C1 segment of cervical spinal cord (tissue), 14 donors: ENCODE measurements at places on chromosomes 7 and 10.

DNA sequence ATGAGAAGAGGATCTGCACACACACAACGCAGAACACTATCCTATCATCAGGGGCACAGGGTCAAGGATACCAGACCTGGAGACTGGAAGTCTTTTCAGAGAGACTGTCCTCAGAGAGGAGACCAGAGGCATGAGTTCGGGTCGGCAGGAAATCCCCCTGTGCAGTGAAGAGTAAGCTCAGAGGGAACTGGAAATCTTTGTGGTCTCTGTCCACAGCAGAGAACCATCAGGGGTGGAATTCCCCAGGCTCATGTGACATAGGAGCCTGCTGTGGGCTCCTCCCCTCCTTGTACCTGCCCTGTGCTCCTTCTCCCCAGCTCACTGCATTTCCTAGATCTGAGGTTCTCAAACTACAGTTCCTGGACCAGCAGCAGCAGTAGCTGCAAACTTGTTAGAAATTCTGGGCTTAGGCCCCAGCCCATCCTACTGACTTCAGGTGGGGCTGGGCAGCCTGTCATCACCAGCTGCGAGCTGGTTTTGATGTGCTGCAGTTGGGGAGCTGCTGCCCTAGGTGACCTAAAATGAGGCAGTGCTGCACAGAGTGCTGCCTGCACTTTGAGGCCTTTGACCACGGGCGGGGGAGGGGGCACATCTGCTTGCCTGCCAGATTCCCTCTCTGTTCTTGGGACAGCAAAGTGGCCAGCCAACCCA is 2.4 kb downstream of the ZMIZ2 start:
- DNase-seq = no peak

GRCh38 chr7:84076219-84076618 is 118.4 kb downstream of the SEMA3A start:
- no peak for DNase-seq

GRCh38 chr10:84204122-84204521 is 9.8 kb downstream of the CDHR1 start:
- no peak for DNase-seq

- no peak for DNase-seq
Observed at GRCh38 chr10:121096617-121097431, 245.7 kb downstream of the WDR11 start.

DNA sequence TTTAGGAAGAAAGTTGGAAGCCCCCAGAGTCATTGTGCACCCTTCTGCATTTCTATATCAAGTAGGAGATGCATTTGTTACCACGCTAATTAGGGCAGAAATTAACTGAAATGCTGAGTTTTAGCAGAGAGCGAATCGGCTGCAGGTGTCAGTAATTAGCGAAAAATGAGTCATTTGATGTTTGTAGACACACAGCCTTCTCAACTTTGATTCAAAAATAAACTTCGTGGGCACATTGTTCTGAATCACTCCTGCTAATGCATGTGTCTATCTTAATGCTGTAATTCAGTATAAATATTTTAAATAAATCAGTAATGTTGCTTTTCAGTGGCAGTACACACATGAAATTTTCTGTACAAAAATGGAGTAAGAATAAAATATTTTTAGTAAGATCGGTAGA is 109.5 kb upstream of the CARD11 start:
- no peak for DNase-seq

DNA sequence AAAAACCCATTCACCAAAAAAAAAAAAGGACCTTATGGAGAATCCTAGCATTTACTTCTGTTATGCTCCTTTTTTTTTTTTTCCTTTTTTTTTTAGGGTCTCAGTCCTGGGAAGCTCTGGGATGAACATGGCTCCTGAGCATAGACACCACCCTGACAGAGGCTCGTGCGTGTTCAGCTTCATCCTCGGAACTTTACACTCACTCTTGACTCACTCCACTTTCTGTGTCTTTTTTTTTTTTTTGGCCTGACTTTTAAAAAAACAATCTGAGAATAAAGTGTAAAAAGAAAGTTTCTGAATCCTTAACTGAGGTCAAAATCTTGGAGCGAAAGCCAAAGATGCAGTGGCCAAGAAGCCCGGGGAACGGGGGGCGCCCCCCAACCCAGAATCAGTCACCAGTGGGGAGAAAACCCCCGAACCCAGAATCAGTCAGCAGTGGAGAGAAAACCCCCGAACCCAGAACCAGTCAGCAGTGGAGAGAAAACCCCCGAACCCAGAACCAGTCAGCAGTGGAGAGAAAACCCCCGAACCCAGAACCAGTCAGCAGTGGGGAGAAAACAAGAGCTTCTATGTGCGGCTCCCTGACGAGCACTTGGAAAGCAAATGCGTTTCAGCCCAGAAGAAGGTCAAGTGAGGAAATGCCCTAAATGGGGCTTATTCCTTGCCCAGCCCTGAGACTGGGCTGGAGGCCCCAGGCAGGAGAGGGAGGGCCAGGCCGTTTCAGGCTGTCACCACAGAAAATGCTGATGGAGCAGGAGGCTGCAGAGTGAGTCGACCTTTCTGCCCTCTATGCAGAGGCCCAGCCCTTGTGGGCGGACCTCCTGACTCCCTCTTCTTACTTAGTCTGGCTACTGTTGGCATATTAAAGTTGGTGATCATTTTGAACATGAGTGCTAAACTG is 19.0 kb upstream of the PFKP start:
- DNase-seq = peak; percentile 49

DNA sequence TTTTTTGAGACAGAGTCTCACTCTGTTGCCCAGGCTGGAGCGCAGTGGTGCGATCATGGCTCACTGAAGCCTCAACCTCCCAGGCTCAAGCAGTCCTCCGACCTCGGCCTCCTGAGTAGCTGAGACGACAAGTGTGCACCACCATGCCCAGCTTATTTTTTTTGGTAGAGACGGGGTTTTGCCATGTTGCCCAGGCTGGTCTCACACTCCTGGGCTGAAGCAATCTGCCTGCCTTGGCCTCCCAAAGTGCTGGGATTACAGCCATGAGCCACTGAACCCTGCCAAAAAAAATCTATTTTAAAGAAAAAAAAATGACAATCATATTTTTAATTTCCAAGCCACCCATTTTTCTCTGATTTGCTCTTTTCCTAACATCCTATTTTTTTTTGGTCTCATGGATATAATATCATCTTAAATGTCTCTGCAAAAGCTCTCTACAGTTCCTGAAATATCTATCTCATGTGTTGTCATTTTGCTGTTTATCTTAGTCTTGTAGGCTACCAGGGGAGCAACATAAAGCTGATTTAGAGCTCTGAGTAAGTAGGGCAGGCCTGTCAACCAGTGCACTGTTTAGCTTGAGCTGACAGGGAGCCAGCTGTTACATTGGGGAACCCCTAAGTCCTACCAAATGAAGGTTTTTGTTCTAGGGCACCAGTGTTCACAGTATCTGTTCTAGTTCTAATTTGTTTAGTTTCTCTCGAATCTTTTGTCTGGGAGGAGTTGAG is 29.9 kb upstream of the HBP1 start:
- DNase-seq = no peak
